ENCODE measurements at places on chromosomes 2 and 18.

DNA sequence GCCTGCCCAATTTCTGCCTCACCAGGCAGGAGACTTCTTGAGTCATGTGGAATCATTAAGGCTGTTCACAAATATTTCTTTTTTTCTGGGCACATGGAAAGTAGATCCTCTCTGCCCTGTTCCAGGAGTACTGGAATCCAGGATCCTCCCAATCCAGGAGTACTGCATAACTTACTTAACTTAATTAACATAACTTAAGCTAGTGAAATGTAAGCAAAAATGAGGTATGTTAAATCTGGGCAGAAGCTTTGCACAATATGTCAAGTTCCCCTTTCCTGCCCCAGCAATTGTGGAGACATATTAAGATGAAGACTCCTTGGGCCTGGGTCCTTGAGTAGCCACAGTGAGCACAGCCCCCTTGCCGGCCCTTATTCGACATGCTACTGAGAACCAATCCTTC, 3.2 kb downstream of the CD207 start:
- DNase-seq, result no peak

DNA sequence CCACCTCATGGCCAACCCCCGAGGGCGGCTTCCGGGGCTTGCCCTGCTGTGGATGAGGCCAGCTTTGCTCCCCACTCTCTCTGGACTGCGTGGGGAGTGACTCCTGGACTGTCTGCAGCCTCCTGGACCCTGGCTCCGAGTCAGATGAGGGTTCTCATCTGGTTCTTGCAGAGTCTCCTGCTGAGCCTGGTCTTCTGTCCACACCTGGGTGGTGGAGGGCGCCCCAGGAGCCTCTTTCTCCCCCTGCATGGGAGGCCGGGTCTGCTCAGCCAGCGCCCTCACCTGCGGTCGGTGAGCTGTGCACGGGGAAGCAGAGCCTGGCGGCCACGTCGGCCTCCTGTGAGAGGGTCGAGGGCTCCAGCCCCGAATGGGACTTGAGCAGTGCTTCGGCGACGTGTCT, 78.3 kb downstream of the RTP5 start:
- no peak for DNase-seq

- DNase-seq, result no peak
Observed at GRCh38 chr18:78309307-78309706, 670.3 kb upstream of the SALL3 start.

DNA sequence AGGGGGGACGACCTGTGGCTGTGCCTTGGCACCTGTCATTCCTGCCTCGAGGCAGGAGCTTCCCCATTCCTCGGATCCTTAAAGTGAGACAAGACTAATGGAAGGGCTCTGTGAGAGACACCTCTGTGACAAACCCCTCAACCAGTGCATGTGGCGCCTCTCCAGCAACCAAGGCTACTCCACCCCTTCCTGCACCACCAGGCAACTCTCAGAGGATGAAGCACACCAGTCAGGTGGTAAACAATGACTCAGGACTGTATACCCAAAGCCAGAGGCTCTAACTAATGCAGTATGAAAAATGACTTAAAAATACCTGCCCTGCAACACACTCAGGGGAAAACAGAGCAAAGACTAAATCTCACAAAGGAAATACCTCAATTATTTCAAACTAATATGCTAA, 136.9 kb downstream of the UXS1 start:
- no peak for DNase-seq

DNA sequence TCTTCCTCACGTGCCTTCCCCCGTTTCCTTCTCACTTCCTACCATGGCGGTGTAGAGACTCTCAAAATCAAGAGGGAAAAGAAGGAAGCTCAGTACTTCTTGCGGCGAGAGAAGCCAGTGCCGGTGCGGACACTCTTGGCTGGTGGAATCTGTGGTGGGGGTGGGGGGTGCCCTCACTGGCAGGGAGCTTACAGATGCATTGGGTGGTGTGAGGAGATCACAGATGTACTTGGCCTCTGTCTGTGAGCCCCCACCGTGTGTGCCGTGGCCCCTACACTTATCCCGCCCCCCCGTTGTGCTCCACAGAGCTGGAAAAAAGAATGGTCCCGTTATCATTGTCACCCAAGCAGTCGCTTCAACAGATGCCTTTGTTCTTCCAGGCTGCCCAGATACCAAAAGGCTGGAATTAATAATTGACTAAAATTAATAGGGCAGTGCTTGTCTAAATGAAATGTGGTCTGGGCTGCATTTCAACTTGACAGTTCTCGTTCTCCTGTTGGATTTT, 79.8 kb downstream of the VAPA start:
- DNase-seq, result peak; percentile 86
